ENCODE measurements at places on chromosomes 4 and X.

DNA sequence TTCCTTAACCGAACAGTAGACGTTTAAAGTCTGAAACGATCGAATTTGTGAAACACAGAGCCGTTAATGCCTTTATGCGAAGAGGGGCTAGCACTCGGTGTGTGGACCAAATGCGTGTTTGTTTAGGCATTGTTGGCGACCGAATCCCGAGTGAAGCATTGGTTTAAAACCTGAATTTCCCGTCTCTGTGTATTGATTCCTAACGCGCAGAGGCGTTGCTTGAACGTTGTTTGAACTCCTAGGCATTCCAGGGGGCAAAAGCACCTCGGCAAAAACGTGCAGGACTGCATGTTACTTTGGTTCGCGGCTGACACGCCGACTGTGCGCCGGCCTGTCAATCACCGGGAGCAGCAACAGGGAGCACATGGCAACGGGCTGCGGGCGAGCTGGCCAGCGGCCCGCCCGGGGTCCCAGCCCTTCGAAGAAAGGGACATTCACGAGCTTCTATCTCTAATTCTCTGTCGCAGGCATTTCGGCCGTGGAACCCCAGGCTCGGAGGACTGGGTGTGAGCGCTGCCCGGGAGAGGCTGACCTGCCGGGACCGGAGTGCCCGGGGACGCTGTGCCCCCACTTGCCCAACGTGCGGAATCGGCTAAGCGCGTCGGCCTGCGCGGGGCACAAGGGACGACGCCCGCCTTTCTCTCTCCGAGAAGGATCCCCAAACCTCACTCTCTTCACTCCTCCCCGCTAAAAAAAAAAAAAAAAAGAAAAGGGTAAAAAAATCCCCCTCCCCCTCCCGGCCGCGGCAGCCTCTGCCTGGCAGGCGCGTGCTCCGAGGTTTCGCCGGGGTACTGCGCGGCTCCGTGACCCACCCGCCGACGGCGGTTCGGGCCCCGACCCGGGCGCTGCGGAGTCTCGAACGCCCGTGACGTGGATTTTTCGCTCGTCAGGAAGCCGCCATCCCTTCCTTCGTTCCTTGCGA is 810 bp downstream of the SPRY1 start:
- DNase-seq: peak; percentile 69

GRCh38 chr4:111399623-111400022 is 745.6 kb upstream of the FAM241A start:
- DNase-seq: no peak

DNA sequence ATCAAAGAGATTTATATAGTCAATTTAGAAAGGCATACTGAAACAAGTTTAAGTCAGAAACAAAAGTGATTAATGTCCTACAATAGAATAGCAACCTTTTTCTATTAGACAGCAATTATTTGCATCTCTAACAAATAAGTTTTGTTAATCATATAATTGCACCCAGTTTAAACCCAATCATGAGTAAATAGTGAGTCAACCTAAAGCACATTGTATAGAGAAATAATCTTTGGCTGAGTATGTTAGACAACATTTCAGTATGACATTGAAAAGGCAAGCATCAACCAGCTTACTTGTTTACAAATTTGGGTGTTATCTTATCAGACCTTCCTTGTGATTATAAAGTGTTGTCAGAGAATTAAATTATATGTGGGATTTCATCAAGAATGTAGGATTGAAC is 209.5 kb downstream of the IL15 start:
- DNase-seq: no peak

GRCh38 chr4:163738521-163738920 is 244.0 kb downstream of the TMA16 start:
- DNase-seq: no peak

GRCh38 chr4:18020671-18021469 is 685 bp downstream of the LCORL start:
- peak; percentile 79 for DNase-seq

All from Right ventricle myocardium superior (tissue), 1 donor.